Ureter (tissue), 1 donor: ENCODE measurements at places on chromosomes 2 and 18. TPM values are rescaled to one million over a fixed set of nuclear protein-coding genes. Genes with fewer than 3 reads are reported as not detected.

Gene FAM124B
- 1.9 TPM for total RNA-seq

Gene LHCGR
- total RNA-seq: not detected

Gene BZW1
- 242 TPM for total RNA-seq

Gene IL36G
- total RNA-seq: not detected

Gene ANKRD30B
- not detected for total RNA-seq

Gene SLC5A7
- total RNA-seq: 3.7 TPM

DNA sequence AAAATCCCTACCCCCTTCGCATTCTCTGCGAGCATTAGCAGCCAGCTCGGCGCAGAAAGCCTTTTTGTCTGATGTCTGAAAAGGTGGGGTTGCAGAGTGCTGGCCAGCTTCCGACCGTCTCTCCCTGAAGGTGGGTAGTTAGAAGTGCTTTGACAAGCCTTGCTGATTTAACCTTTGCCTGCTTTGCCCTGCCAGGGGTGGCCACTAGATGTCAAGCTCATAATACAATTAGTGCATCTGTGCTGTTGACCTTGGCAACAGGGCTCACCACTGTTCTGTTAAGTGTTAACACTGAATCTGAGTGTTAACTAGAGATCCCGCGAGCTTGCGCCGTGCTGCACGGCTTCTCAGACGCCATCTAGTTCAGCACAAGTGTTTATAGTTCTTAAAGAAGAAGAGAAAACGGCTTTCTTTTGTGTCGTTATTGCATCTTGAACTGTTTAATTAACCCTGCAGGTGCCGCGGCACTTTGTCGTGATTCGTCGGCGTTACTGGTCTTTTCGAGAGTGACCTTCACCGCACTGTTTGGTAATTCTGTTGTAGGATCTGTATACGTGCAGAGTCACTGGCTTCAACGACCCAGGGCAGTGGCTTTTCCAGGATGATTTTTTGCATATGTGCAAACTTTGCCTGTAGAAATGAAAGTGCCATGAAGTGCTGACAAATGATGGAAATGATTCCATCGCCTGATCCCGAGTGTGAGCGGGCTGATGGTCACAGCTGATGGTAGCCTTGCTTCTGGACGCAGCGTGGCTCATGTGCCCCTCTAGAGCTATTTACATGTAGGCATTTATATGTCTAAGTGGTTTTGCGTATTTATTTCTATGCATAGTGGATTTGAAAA, 5.5 kb downstream of the SALL3 start:
- no peak for DNase-seq

DNA sequence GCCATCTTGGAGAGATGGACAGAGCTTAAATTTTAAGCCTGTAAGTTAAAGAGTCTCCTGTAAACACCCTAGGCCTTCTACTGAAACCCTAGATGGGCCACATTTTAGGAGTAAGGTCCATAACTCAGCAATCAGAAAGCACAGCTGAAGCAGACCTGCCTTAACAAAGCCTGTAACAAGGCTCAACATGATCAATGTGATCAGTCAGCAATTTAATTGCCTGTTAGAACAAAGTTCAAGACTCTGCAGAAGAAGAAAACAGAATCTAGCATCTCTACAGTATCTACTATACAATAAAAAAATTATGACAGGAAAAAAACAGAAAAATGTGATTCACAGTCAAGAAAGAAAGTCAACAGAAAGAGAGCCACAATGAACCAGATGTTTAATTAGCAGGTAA, 27.1 kb downstream of the SEPTIN10 start:
- DNase-seq: no peak

DNA sequence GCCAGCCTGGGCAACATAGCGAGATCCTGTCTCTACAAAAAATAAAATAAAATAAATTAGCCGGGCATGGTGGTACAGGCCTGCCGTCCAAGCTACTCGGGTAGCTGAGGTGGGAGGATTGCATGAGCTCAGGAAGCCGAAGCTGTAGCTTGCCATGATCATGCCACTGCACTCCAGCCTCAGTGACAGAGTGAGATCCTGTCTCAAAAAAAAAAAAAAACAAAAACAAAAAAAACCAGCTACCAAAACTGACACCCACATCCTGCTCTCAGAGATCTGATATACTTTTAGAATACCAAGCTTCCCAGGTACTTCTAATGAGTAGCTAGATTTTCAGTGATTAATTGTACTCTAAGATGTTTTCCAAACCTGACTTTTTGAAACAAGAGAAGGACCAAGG, 74.0 kb downstream of the TTC27 start:
- DNase-seq: no peak

- DNase-seq: no peak
These were observed 1.2 kb downstream of the MRPL19 start for GRCh38 chr2:75647771-75648170.

GRCh38 chr2:152466980-152467676, 132.2 kb downstream of the FMNL2 start:
- DNase-seq: no peak

- DNase-seq: no peak
These were observed 208.6 kb downstream of the TGIF1 start for GRCh38 chr18:3658529-3658928.

DNA sequence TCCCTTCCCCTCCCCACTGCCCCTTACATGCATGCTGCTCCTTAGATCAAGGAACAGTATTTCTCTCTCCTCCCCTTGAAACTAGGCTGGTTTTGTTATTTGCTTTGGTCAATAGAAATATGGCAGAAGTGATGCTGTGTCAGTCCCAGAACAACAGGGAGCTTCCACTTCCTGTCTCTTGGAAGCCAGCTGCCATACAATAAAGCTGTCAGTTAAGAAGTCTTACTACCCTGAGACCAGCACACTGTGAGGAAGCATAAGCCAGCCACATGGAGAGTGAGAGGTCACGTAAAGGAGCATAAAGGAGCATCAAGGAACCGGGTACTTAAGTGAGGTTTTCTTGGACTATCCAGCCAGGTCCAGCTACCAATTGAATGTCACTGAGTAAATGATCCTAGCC, 126.6 kb downstream of the NOL4 start:
- DNase-seq: no peak

- no peak for DNase-seq
These were observed 1250.7 kb upstream of the FAM98A start for GRCh38 chr2:34849827-34850226.

GRCh38 chr2:178419123-178419522, 31.9 kb downstream of the PRKRA start:
- DNase-seq: no peak

DNA sequence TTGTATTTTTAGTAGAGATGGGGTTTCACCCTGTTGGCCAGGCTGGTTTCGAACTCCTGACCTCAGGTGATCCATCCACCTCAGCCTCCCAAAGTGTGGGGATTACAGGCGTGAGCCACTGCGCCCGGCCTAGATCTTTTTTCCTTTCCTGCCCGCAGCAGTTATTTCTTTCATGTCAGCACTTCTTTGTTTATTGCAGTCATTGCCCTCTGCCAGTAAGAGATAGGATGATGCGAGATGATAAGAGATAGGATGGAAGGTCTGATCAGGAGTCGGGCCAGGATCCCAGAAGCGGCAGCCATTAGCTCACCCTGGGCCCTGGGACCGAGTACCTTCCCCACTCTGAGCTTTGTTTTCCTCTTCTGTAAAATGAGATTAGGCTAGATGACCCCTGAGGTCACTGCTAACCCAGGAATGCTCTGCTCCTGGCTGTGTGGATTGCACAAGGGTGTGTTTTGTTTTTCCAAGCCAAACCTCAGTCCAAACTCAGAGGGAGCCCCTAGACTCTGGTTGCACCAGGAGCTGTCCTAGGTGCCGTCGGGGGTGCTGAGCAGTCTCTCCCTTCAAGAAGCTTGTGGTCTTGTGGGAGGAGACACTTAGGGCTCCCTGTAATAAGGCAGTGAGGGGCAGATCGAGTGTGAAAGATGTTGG, 63.3 kb downstream of the LPIN1 start:
- DNase-seq: no peak

- no peak for DNase-seq
These were observed 186.2 kb upstream of the GCFC2 start for GRCh38 chr2:75896779-75897366.

DNA sequence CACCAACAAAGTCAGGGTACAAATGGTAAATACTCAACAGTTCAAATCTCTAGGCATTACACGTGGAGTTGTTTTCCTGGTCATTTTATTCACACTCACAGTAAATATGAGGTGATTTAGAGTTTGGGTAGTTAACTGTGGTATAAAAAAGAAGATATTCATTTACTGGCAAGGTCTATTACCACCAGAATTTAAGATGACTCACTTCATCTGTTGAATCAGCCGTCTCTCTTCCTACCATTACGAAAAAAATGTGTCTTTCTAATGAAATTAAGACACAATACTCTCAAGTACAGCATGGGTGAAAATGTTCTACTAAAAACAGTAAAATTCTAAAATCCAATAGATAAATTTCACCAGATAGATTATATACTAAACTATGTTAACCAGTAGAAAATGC, 21.0 kb upstream of the GPR75 start:
- no peak for DNase-seq
